ENCODE measurements at places on chromosomes 1 and 21.
A peak's percentile ranks its signal among the peaks of the same experiment; 100 is the strongest.

DNA sequence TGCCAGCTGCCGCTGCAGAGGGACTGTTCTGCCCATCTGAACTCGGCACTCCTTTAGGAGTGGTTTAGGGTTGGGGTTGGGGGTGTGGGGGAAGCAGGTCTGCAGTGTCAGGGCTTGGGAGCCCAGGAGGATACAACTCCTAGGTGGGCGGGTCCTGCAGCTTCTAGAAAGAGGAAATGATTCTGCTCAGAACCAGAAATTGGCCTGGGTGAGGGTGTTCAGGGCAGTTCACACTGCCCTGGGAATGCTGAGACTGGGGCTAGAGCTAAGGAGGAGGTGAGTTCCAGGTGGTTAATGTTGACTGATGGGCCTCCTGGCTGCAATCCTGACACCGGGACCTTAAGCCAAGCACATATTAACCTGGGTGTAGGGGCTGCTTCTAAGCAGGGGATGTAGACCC is 4.8 kb upstream of the SLC26A9 start:
- no peak for DNase-seq

GRCh38 chr21:31133243-31133830 is 95.1 kb upstream of the KRTAP19-8 start:
- no peak for DNase-seq

- DNase-seq, result no peak
These were observed 55.5 kb upstream of the PSEN2 start for GRCh38 chr1:226814751-226815537.

DNA sequence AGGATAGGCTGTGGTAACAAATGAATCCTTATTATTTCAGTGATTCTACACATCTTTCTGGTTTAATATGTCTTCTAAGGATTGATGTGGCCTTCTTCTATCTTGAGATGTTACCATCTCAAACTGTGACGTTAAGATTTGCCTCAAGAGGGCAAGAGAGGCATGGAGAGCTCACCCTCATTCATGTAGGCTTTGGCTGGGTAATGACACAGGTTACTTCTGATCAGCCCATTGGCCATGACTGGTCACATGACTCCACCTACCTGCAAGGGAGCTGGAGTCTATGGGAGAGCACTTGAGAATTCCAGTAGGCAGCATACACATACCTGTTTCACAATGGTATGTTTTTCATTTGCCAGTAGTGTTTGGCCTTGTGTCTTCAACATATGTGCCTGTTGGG is 30.0 kb downstream of the CACHD1 start:
- no peak for DNase-seq

GRCh38 chr1:42143896-42144710 is 9.1 kb upstream of the GUCA2B start:
- DNase-seq, result no peak

- DNase-seq, result no peak
These were observed 4.2 kb upstream of the NVL start for GRCh38 chr1:224333939-224334786.

DNA sequence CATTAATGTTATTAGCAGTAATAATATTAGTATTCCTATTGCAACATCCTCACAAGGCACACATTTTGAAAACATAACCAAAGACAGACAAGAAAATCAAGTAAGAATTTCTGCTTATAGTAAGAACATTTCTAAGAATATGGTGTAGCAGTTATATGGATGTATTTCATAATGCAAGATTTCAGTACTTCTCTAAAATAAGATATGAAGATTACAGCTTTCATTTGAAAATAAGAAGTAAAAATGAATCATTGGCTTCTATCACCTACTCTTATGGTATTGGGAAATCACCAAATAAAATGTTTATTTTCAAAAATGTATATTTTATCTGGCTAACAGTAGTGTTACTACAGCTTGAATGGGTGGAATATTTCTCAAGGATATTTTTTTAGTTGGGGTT is 103.8 kb upstream of the USP25 start:
- DNase-seq, result no peak

- no peak for DNase-seq
These were observed 10.7 kb upstream of the TCHH start for GRCh38 chr1:152125834-152126443.

DNA sequence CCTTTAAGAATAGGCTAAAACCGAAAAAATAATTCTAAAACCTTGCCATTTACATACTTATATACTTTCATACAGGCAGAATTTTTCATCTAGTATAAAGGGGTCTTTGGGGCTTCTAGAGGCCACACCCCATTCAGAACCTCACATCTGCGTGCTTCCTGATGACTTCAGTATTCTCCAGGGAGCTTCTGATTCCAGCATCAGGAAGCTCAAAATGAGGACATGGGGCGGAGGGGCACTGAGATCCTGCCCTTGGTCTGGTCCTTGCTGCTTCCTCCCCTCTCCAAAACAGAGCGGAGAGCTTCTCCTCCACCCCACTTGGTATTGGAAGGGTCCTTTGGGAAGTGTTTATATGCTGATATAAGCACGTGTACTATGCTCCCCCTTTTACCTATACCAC is 13.8 kb downstream of the PAX7 start:
- no peak for DNase-seq

DNA sequence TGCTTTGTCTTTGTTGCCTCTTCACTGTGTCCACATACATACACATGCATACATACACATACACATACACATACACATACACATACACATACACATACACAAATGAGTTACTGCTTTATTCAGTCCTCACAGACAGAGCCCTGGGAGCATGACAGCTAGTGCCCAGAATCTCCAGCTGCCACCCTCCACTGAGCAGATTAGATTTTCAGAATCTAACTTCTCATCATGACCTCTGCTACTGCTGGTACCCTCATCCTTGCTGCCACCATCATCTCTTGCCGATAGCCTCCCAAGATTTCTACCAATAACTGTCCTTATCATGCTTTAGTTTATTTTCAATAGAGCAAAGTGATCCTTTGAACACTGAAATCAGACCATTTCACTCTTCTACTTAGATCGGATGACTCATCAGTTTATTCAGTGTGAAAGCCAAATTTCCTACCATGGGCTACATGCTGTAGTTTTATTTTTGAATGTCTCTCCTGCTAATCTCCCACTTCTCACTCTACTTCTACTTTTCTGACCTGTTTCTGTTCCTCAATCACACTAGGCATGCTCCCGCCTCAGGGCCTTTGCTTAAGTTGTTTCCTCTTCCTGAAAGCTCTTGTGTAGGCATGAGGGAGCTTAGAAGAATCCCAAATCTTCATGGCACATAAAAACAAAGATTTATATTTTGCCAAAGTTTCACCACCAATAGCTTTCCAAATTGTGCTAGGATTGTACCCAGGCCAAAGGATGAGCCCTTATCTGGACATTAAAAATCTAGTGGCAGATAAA is 43.0 kb downstream of the ATP6V1G3 start:
- no peak for DNase-seq

DNA sequence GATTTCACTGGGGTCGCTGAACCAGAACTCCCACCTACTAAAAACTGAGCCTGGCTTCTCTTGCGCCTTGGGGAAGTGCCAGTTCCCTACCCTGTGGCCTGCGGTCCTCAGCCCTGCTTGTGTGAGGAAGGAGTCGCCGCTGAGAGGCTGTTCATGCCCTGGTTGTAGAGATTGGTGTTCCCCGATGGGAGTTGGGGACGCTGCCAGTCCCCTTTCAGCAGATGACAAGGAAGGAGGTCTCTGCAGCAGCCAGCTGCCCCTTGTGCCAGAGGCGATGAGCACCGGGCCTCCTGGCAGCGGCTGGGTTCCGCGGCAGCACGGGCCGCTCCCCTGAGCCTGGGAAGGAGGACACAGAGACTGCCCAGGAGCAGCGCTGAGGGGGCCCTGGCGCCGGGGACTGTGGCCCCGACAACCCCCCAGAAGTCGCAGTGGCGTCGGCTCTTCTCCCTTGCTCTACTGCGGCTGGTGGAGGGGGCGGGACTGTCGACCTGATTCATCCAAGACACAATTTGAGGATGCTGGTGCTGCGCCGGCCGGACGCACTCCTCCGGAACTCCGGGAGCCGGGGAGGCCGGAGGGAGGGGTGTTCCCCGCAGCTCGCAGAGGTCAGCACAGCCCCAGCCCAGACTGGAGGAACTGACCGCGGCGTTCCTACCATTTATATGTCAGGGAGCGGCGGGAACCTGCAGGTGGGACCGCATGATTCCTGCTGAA is 12.0 kb upstream of the ADORA3 start:
- DNase-seq, result peak; percentile 26

DNA sequence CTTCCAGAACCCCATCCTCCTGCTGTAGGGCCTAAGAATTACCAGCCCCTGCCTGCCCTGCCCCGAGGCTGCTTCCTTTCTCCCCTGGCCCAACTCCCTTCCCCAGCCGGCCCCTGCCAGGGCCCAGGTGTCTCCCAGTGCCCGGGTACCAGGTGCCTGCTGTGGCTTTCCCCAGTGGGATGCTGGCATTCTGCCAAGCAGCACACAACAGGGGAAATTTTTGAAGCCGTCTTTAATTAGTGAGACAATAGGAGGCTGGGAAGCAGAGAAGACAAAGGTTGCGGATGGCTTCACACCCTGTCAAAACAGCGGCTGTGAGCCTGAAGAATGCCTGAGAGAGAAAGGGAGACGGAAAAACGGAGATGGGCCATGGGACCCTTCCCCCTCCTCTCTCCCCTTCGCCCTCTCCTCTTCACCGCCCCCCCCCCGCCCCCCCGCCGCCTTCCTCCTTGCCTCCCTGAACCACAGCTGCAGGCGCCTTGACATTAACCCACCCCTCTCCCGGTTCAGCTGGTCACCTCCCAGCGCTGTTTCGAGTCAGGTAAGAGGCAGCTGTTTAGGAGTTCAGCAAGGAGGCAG is 33.6 kb downstream of the LRRN2 start:
- no peak for DNase-seq

DNA sequence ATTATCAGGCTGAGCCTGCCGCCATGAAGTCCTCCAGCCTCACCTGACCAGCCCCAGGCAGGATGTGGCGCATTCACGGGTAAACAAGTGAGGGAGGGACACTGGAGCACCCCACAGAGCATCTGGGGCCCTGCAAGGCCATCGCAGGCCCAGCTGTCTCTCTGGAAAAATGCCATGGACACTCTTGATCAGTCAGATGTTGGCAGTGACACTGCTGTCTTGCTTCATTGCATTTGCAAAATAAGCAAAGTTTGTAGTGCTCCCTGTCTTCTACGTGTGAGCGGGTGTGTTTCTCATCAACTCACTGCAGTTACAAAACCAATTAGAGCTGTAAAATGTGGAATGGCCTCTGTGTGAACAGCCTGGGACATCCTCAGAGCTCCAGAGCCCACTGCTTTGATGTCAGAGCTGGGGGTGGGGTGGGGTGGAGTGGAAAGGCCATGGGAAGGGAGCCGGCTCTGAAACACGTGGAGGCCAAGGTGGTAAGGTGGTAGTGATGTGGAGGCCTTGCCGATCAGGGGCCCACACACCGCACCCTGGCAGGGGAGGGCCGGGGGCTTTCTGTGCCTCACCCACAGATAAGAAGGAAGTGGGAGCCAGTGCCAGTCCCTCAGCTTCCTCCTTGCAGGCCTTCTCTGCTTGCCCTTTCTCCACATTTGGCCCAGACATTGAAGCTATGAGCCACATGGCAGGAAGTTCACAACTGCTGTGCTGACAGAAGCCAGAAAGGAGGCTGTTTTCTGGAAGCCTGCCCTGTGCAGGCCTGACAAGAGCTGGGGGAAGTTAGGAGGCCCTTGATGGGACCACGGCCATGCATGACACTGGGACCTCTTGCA is 254.9 kb downstream of the RHOU start:
- no peak for DNase-seq

- DNase-seq, result peak; percentile 34
These were observed 89.5 kb upstream of the CSF3R start for GRCh38 chr1:36572142-36572715.

- DNase-seq, result no peak
These were observed 26.7 kb downstream of the C1orf146 start for GRCh38 chr1:92244376-92244775.

DNA sequence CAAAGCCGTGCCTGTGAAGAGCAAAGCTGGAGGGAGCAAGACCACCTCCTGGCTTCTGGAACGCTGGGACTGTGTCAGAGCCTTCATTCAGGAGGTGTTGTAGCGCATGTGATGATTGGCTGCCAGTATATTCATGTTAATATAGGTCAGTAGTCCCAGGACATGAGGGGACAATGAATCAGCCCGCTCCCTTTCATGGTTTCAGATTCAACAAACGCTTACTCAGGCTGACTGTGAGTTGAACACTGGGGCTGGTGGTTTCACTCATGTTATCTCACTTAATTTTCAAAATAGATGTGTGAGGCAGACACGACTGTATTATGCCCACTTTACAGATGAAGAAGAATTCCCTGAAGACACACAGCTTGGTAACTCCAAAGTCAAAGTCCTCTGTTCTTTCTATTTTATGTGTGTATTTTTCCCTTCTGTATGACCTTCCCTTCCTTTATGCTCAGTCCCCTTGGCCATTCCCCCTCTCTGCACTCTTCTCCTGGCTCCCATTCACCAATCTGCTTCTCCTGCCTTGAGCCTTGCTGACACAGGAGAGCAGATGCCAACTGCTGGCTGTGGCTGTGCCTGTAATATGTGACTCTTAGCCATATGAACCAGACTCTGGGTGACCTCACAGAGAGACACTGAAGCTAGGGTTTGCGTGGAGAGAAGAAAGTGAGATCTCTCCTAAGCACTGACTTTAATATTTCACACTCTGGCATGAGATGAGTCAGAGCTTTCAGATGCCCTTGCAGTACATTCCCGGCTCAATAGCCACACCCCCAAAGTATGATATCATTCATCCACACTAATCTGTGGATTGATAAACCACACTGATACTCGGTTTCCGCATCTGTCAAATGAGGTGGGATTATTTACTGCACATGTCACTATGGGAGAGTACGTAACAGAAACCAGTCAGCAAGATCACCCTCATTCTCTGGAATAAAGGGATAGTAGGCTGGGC is 31.4 kb upstream of the KIRREL1 start:
- DNase-seq, result no peak

DNA sequence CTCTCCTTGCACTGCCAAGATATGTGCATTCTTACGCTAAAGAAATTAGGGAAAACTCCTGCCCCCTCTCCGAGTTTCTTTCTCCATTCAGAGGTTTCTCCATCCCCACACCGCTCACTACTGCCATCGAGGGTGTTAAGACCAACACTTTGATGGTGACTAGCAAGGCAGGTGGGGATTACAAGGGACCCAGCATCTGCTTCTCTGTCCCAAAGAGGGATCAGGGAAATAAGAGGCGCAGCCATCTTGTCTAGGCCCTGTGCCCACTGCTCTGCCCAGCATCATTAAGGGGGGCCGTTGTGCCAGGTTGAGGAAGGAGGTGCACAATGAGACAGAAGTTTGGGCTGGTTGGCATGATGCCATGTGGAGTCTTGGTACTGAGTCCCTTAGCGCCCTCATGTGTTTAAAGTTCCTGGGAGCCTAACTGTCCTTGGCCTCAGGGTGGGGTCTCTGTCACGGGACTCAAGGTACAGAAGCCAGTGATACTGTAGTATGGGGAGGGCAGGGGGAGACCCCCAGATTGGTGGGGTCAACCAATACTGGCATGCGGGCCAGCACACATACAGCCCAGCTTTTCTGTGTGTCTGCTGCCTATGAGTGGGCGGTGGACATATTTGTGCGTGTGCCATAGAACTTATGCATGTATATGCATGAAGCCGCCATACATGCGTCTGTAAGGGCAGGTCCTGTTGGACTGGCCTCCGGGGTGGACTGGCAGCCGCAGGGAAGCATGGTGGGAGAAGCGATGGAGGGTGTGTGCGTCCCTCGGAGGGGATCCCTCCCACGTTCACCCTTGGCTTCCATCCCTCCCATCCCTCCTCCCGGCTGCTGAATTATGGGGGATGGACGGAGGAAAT is 5.5 kb downstream of the EFNA3 start:
- DNase-seq, result no peak

GRCh38 chr1:246724016-246724730 is at the start of gene SCCPDH:
SCCPDH (plus strand) TSS chr1:246724409; CDS start chr1:246724423, 14 bp downstream.
- DNase-seq, result peak; percentile 89

Measured in glutamatergic neuron (in vitro differentiated cells).